ENCODE measurements at places on chromosomes 12 and 14. TPM values are rescaled to one million over a fixed set of nuclear protein-coding genes. Genes with fewer than 3 reads are reported as not detected.

DNA sequence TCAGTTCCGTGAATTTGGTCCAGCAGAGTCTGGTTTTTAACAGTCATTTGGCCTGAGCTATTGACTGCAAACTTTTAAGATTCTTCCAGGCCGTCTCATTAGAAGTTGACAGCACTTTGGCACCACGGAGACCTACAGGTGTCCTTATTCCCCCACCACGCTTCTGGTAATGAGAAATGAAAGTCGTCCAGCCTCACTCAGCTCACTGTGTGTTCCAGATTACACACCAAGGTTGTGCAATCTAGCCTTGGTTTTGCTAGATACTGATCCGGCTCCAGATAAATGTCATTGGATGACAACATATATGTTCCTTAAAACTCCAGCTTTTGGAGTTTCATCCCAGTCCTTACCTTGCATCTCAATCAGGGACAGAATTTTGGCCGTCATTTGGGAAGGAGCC, 210.4 kb downstream of the CHST11 start:
- no peaks in the 10 kb centered on the region for H3K27me3 ChIP-seq
- peak overlapping the region; percentile 85 for H3K27ac ChIP-seq
- no peak overlapping the region for H3K4me3 ChIP-seq
- peaks cover 83% of the 10 kb centered on the region for H3K4me1 ChIP-seq
- DNase-seq: peak; percentile 79

DNA sequence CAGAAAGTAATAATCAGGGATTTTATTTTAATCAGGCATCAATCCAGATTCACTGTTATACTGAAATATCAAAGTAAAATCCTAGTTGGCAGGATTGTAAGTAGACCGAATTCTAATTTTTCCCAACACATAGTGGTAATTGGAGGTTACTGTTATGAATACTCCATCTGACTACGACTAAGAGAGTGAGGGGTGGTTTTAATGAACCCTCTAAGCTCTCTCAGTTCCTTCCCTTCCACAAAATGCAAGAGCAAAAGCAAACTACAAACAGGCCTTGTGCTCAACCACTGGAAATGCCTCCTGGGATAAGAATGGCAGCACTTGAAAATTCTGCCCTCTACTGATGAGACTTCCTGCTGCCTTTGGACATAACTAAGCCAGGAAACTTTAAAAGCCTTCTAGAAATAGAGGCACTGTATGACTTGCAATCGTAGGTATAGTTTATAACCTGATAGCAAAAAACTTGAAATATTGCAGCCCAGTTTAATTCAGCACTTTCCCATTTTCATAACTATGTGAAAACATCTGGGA, 184.8 kb downstream of the SLC16A7 start:
- H3K27ac ChIP-seq: no peak overlapping the region
- no peak for DNase-seq
- H3K4me3 ChIP-seq: no peak overlapping the region
- no peaks in the 10 kb centered on the region for H3K36me3 ChIP-seq
- no peaks in the 10 kb centered on the region for H3K4me1 ChIP-seq

DNA sequence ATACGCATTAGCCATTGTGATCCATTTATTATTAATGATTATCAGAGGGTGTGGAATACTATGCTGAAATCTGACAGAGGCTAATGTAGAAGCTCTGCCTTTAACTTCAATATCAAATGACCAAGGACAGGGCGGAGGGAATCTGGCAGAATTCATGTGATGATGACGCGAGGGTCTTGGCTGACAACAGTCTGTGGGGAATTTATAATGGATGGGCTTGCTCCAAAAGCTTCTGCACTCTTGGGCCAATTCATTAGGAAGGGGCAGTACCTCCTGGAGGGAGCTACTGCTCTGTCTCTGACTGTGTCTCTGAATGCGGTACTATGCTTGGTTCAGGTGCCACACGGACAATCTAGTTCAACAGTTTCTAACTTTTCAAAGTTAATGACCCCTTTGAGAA, 46.2 kb downstream of the GALNT8 start:
- no peaks in the 10 kb centered on the region for H3K4me1 ChIP-seq
- H3K4me3 ChIP-seq: no peak overlapping the region
- H3K27ac ChIP-seq: no peak overlapping the region
- no peaks in the 10 kb centered on the region for H3K27me3 ChIP-seq

DNA sequence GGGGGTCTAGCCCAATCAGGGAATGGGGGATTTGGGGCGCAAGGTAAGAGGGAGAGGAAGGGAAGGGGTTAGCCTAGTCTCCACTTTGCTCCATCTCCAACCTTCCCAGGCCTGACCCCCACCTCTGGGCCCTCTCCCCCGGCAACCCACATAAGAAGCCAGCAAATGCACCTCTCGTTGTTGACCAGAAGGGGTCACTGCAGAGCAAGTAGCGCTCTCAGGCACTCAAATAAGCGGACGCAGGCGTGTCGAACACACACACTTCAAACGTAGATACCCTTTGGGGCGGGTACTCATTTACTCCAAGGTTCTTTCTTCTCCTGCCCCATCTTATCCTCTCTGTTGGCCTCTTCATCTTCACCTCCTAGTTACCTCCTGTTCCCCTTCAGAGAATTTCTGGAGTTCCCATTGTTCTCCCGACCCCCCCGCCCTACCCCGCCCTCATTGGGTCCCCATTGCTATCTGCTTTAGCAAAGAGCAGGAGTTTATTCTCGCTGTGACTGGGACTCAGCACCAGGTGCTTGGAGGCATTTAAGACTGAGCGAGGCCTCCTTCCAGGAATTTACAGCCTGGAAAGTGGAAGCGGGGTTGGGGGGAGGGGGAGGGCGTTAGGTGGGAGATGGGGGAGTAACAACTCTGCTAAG, 1.5 kb upstream of the SRRM4 start:
- no peak overlapping the region for H3K27ac ChIP-seq
- no peak for DNase-seq
- H3K27me3 ChIP-seq: peaks cover 34% of the 10 kb centered on the region
- peaks cover 21% of the 10 kb centered on the region for H3K4me1 ChIP-seq
- H3K4me3 ChIP-seq: no peak overlapping the region
- H3K36me3 ChIP-seq: no peaks in the 10 kb centered on the region

GRCh38 chr14:83827383-83827782, 1702.6 kb upstream of the FLRT2 start:
- no peaks in the 10 kb centered on the region for H3K4me1 ChIP-seq
- H3K36me3 ChIP-seq: no peaks in the 10 kb centered on the region
- no peak overlapping the region for H3K4me3 ChIP-seq

DNA sequence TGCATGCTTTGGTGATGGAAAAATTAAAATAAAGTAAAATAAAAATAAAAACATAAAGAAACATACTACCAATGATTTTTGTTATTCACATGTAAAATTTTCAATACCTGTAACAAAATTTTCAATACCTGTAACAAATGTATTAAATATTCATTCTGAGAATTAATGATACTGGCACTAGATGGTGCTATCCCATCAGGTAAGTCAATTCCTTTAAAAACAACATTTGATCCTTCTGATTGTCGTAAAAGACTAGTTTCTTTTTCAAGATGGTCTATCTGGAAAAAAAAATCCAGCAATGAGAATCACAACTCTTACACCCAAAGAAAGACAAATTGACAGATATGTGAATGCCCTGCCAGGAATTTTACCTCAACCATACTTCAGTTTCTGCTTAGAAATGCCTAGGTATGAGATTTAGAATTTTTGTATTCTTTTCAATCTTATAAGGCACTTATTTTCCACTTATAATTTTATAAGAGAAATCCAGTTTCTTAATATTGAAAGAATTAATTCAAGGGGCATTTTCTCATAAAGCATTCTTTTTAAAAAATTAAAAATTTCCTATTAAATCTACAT, 30.7 kb downstream of the CEP290 start:
- no peak overlapping the region for H3K27ac ChIP-seq
- no peak for DNase-seq
- H3K4me1 ChIP-seq: no peaks in the 10 kb centered on the region

GRCh38 chr12:94244165-94245133, 96.1 kb downstream of the PLXNC1 start:
- H3K36me3 ChIP-seq: no peaks in the 10 kb centered on the region
- no peaks in the 10 kb centered on the region for H3K4me1 ChIP-seq
- no peak overlapping the region for H3K27ac ChIP-seq
- H3K27me3 ChIP-seq: no peaks in the 10 kb centered on the region
- no peak overlapping the region for H3K4me3 ChIP-seq

- peaks cover 33% of the 10 kb centered on the region for H3K4me1 ChIP-seq
- no peak overlapping the region for H3K4me3 ChIP-seq
- no peaks in the 10 kb centered on the region for H3K27me3 ChIP-seq
- DNase-seq: no peak
- H3K36me3 ChIP-seq: no peaks in the 10 kb centered on the region
- H3K27ac ChIP-seq: no peak overlapping the region
These were observed 226.4 kb downstream of the ANO2 start for GRCh38 chr12:5718680-5719079.

- no peak overlapping the region for H3K4me3 ChIP-seq
- H3K27me3 ChIP-seq: no peaks in the 10 kb centered on the region
- H3K4me1 ChIP-seq: peaks cover 64% of the 10 kb centered on the region
- H3K27ac ChIP-seq: peak overlapping the region; percentile 91
- peaks cover 5% of the 10 kb centered on the region for H3K36me3 ChIP-seq
- DNase-seq: no peak
These were observed 5.9 kb downstream of the RASSF3 start for GRCh38 chr12:64616201-64616600.

- no peaks in the 10 kb centered on the region for H3K36me3 ChIP-seq
- no peaks in the 10 kb centered on the region for H3K4me1 ChIP-seq
- DNase-seq: no peak
- H3K27ac ChIP-seq: no peak overlapping the region
These were observed 14.2 kb downstream of the ACSS3 start for GRCh38 chr12:81092053-81092452.

GRCh38 chr14:33612197-33612505, 338.7 kb downstream of the EGLN3 start:
- DNase-seq: no peak
- no peaks in the 10 kb centered on the region for H3K4me1 ChIP-seq
- H3K36me3 ChIP-seq: no peaks in the 10 kb centered on the region
- H3K27me3 ChIP-seq: no peaks in the 10 kb centered on the region
- no peak overlapping the region for H3K27ac ChIP-seq
- no peak overlapping the region for H3K4me3 ChIP-seq

DNA sequence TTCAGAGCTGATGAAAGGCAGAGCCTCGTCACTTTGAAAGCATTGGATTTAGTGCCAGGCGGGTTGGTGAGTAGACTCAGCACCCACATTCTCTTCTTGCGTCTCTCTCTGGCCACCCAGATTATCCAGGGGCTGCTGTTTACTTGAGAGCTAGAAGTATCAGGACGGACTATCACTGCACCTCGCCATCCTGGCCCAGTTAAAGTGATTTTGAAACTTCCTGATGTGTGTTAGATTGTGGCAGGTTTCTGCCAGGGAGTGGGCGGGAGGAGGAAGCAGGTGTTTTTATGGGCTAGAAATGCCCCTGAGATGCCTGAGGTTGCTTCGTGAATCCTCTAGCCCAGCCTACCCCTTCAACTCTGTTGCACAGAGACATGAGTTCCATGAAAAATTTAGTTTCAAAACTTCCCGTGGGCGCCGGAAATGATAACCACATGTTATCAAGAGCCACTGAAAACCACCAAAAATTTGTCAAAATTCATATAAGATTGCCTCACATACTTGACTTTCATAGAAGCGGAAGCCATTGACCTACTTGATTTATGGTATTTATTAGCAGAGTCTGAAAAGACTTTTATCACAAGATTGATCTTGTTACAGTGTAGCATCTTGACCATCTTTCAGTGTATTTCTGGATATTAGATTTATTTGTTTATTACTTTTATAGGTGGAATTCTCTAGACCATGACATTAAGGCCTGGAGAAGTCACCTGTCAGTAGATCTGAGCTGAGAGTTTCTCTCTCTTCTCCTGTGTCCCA, 466.0 kb downstream of the RAD51B start:
- no peak for DNase-seq
- H3K27ac ChIP-seq: peak overlapping the region; percentile 35
- no peaks in the 10 kb centered on the region for H3K27me3 ChIP-seq

DNA sequence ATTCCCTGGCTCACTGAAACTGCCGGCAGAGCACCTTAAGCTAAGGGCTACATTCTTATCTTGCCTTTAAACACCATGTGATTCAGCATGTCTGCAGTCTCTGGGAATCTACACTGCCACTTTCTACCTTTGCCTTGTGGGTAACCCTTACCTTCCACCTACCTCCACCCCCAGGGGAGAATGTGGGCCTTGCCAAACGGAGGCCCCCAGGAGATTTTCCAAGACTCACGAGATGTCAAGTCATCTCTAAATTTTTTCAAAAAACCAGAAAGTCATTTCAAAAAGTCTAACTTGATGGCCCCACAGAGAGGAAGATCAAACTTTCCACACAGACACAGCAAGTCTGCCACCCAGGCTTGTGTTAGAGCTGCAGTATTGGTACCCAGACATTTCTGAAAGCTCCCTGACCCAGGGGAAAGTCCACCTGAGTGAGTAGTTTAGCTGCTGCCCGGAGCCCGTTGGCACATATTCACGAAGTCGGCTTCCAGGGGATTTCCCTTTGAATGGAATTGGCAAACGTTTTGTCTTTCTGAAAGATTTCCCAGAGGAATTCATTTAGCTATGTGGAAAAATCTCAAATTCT, 4.7 kb upstream of the PSMA6 start:
- no peak overlapping the region for H3K27ac ChIP-seq
- H3K4me3 ChIP-seq: no peak overlapping the region
- no peaks in the 10 kb centered on the region for H3K36me3 ChIP-seq
- no peaks in the 10 kb centered on the region for H3K27me3 ChIP-seq
- no peak for DNase-seq

DNA sequence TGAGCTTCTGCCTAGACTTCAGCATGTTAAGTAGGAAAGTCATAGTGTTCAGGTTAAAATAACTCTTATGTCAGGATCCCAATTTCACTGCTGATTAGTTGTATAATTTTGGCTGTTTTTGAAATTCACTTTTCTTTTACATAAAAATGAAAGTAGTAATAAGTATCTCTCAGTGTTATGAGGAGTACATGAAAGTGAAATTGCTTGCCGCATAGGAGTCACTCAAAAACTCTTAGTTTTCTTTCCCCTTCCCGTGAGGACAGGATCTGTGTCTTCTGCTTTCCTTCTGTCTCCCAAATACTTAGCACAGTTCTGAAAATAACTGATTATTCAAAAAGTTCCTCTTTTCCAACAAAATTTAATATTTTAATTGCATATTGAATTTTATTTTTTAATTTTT, 100.5 kb downstream of the SLC38A4 start:
- H3K4me1 ChIP-seq: no peaks in the 10 kb centered on the region
- no peak overlapping the region for H3K4me3 ChIP-seq
- H3K27ac ChIP-seq: no peak overlapping the region

GRCh38 chr12:129776977-129777667, 126.7 kb downstream of the TMEM132D start:
- no peaks in the 10 kb centered on the region for H3K27me3 ChIP-seq
- no peak overlapping the region for H3K4me3 ChIP-seq
- H3K4me1 ChIP-seq: no peaks in the 10 kb centered on the region
- DNase-seq: no peak
- no peak overlapping the region for H3K27ac ChIP-seq

DNA sequence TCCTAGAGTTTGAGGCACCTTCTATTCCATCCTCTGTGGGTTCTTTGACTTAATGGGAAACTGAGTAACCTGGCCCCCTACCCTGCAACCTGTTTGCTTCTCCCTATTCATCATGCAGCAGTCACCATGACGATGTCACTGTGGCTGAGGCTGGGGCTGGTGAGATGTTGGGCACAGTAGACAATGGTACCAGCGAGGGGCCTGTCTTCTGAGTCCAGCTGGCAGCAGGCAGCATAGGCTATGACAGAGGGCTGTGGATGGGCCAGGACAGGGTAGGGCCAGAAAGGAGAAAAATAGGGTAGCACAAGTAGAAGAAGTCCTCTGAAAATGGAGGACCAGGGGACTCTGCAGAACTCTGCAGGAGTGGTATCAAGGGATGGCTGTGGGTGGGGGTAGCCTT, 2.0 kb downstream of the CIROP start:
- DNase-seq: peak; percentile 45
- H3K27me3 ChIP-seq: no peaks in the 10 kb centered on the region
- H3K36me3 ChIP-seq: peaks cover 18% of the 10 kb centered on the region

MAP1LC3B2 gene
- total RNA-seq: not detected

ALKBH2 gene
- 11.6 TPM for total RNA-seq

SELPLG gene
- total RNA-seq: 8.6 TPM

HIP1R gene
- 4.2 TPM for total RNA-seq

PRB2 gene
- not detected for total RNA-seq

NGB gene
- 9.5 TPM for total RNA-seq

Data from sigmoid colon (tissue), 7 donors.